ENCODE measurements at places on chromosomes 1 and 21. TPM values are rescaled to one million over a fixed set of nuclear protein-coding genes. Genes with fewer than 3 reads are reported as not detected.
A peak's percentile ranks its signal among the peaks of the same experiment; 100 is the strongest.

DNA sequence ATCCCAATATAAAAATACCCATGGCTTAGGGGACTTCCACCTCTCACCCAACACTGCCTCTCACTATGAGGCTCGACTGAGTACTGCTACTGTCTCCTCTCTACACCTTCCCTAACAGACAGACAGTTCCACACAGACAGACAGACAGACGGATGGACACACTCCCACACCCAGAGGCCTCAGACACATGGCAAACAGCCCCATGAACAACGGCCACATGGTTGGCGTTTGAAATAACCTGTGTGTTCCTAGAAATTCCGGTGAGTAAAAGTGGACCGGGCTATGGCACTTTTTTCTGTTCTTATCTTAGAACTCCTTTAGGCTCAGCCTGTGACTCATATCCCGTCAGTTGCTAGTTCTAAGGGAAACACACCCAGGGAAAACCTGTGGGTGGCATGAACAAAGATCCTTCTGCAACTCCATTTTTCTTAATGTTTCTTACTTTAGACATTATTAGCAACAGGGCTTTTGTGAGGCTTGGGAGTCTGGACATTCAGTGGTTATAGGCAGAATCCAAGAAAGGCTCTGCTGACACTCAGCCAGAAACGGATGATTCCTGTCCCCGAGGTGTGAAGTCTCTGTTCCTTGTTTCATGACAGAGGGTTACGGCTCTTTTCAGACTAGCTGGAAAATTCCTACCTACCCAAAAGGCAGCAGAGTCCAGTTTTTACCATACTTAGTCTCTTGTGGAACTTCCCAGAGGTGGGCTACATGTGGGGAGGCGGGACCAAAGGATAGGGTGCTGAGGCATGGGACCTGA lies 90.5 kb upstream of the TLR5 start:
- DNase-seq = peak; percentile 45

- no peak for DNase-seq
Observed at GRCh38 chr1:83822208-83822607, 176.7 kb downstream of the TTLL7 start.

DNA sequence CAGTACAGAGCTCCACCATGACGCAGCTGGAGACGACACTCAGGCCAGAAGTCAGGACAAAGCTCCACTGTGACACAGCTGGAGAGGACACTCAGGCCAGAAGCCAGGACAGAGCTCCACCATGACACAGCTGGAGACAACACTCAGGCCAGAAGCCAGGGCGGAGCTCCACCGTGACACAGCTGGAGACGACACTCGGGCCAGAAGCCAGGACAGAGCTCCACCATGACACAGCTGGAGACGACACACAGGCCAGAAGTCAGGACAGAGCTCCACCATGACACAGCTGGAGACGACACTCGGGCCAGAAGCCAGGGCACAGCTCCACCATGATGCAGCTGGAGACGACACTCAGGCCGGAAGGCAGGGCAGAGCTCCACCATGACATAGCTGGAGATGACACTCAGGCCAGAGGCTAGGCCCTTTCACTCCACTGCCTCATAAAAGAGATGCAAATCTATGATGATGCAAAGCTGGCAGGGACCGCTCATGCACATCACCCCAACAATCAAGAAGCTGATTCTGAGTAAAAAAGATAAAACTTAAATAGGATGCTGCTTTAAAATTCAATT lies 13.6 kb upstream of the OR2B11 start:
- DNase-seq = no peak

The ASAP3 gene
- total RNA-seq = 44.4 TPM

GRCh38 chr1:193402977-193403376 lies 216.6 kb upstream of the B3GALT2 start:
- no peak for DNase-seq

The PRAMEF13 gene
- not detected for total RNA-seq

GRCh38 chr21:26050857-26051256 lies 119.7 kb downstream of the APP start:
- no peak for DNase-seq

DNA sequence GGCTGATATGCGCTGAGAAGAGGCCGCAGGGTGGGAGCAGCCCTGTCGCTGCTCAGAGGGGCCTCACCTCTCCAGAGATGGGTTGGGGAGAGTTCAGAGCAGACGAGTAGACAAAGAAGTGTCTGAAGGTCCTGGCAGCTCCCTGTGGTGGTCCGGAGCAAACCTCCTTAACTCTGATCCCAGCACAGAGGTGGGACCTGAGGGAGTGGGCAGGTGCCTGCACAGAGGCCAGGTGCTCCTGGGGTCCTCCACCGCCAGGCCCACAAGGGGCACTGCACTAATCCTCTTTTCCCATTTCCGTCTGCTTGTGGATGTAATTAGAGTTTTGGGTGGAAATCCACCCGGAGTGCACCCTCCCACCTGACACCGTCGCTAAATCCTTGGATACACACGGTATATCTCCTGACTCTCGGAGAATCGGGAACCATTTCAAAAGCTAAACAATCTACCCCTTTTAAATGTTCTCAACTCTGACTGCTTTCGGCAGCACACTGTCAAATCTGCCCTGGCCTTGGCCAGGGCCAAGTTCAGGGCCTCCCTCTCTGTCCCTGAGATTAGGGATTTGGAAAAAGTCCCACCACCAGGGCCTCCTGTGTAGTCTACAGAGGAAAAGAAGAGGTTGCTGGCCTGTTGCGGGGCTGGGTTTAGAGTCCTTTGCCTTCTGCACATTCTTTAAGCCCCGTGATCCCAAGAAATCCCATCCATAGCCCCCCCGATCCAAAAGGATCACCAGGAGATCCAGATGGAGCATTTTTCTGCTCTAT lies 22.4 kb downstream of the CASZ1 start:
- no peak for DNase-seq

The AGO4 gene
- 19.5 TPM for total RNA-seq

- no peak for DNase-seq
Observed at GRCh38 chr1:185957441-185958363, 223.5 kb downstream of the HMCN1 start.

The OPTC gene
- not detected for total RNA-seq

- no peak for DNase-seq
Observed at GRCh38 chr1:198272492-198272891, 115.7 kb downstream of the NEK7 start.

- DNase-seq = no peak
Observed at GRCh38 chr1:152912900-152913299, 4.6 kb downstream of the IVL start.

GRCh38 chr1:7580923-7581753 lies 190.0 kb upstream of the VAMP3 start:
- DNase-seq = no peak

- DNase-seq = no peak
Observed at GRCh38 chr1:228457017-228457395, 30.2 kb upstream of the RNF187 start.

The SLC2A1 gene
- 246 TPM for total RNA-seq

GRCh38 chr1:3645666-3646355 lies 4.1 kb downstream of the WRAP73 start:
- no peak for DNase-seq

The TMEM54 gene
- 88.7 TPM for total RNA-seq

The CELA2B gene
- not detected for total RNA-seq

The TAS1R3 gene
- 0.42 TPM for total RNA-seq

DNA sequence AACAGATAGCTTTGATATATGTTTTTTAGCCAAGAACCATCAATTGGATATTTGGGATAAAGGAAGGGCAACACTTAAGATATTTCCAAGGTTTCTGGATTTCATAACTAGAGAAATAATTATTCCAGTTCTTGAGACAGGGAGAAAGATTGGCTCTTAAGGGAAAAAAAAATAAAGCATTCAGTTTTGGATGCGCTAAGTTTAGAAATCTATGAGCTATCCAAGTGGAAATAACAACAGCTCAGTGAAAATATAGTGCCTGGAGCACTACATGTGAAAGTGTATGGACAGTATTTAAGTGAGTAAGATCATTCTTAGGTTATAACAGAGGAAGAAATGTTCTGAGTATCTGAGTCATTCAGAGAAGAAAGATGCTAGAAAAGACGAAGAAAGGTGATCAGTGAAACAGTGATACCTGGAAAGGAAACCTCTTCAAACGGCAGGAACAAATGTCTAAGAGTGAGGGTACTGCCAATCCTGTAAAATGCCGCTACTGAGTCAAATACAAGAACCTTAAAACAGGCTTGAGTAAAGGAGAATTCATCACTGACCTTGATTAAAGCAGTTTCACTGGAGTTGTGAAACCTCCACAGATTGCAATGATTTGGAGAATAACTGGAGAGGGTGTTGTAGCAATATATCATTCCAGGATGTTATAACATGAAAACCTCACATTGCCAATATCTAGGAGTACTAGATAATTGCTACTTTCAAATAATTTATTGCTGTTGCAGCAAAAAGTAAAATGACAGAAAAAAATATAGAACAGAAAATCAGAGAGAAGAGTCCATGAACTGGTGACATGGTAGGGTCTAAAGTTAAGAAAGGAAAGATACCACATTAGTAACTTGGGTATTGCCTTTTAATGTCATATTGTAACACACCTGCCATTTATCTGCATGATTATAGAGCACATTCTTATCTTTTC lies 482.1 kb upstream of the RGS18 start:
- no peak for DNase-seq

DNA sequence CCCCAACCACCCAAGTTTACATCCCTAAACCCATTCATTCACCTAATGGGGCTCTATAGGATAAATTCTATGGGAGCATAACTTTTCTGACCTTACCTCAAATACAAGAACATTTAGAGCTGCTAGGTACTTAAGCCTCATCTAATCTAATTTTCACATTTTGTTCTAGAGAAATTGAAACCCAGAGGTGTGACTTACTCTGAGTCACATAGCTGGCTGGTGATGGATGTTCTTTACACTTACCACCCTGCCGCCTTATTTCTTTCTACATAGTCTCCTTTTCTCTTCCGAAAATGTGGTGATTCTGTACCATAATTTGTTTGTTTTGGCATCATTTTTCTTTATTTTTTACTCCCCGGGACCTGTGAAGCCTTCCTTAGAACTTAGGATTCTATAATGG lies 20.3 kb downstream of the TIPRL start:
- DNase-seq = no peak

DNA sequence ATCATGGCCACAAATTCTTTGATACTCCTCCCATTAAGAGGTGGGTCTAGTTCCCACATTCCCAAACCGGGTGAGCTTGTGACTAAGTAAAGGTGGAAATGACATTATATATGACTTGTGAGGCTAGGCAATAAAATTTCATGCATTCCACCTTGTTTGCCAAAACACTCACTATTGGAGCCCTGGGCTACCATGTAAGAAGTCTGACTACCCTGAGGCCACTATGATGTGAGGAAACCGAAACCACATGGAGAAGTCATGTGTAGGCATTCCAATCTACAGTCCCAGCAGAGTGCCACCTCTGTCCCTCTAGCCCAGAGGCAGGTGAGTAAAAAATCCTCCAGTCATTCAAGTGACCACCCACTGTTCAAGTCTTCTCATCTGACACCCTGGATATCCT lies 17.9 kb upstream of the SMG7 start:
- DNase-seq = no peak

- no peak for DNase-seq
Observed at GRCh38 chr1:197913495-197914276, 3.5 kb upstream of the LHX9 start.

The FCRLA gene
- 0.75 TPM for total RNA-seq

DNA sequence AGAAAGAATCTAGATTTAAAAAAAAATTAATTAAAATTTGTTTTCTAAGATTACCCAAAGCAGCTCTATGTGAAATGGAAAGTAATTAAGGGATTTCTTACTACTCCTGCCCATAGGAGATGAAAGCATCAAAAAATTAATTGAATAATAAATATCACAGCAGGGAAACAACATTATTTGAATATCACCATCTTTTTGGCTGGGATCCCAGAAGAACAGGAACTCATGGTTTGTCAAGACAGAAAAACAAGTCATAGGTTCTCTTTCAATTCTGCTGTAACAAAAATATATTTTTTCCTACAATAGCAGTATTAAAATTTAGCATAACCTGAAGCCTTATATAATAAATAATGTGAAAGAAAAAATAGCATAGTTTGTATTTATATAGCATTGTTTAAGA lies 1713.4 kb downstream of the NCAM2 start:
- DNase-seq = no peak

The GRIK1 gene
- total RNA-seq = 0.49 TPM

DNA sequence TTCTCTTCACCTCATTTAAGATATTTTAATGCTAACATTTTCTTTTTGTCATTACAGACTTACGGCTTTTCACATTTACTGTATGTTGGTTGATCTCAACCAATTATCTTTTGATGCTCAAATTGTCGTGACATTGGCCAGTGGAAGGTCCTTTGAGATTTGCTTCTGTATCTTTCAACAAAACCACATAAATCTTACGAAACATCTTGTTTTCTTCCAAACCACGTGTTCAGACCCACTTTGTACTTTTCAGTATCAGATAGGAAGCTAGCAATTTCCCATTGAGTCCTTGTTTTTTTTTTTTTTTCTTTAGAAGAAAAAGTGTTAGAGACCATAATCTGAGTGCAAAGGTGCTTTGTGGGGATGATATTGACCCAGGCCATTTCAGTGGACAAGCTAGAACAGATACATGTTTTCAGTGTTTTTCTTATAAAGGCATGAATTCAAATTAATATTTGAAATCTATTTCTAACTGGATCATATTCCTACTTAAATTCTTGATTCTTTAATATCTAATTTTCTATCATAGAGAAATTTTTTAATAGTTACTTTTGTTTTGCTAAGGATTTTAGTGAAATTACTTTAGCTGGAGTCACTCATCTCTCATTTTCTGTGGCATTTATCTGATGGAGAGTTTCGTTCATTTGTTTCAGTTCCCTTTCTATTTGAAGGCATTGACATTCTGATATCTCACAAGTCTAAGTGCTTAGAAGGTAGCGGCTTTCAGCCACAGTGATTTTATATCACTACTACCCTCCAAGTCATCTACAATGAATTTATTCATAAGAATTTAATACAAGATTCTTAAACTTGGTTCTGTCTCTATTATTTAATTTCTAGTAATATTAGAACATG lies 26.7 kb downstream of the ATG4C start:
- no peak for DNase-seq

The GPR137B gene
- 36.8 TPM for total RNA-seq
